ENCODE measurements at places on chromosomes 7 and 10.

DNA sequence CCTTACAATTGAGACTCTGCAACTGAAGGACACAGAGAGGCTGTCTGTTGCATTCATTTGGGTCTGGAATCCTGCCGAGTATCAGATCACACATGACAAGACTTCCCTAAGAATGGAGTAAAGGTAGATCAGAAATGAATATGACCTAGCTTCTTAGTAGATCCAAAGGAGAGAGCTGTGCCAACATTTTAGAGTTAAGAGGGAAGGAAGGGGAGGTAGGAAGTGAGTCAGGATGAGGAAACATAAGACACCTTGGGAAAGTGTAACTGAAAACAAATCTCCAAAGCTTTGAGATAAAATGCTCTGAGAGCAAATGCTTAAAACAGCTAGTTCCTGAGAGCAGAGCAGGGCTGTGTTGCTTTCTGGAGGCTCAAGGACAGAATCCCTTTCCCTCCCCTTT, 6.1 kb upstream of the SLC25A13 start:
- DNase-seq: no peak

DNA sequence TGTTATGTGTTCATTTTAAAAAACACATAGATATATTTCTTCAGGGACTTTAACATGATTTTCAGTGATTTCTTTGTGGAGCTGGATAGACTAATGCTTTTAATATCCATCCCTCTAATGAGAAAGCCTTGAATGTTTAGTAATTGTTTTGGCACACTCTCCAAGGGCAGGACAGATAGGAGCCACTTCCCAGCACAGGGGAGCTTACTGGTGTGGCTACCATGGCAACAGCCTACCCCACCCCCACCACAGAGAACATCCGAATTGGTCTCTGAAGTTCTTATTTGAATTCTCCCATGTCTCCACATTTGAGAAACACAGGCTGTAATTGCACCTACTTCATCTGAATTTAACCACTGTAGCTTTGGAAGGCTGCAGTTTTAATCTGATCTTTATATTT, 87.7 kb downstream of the PRKG1 start:
- no peak for DNase-seq

- peak; percentile 24 for DNase-seq
These were observed 18.4 kb downstream of the SPOCK2 start for GRCh38 chr10:72069751-72070526.

GRCh38 chr7:151415375-151416105, 5.7 kb upstream of the WDR86 start:
- no peak for DNase-seq

DNA sequence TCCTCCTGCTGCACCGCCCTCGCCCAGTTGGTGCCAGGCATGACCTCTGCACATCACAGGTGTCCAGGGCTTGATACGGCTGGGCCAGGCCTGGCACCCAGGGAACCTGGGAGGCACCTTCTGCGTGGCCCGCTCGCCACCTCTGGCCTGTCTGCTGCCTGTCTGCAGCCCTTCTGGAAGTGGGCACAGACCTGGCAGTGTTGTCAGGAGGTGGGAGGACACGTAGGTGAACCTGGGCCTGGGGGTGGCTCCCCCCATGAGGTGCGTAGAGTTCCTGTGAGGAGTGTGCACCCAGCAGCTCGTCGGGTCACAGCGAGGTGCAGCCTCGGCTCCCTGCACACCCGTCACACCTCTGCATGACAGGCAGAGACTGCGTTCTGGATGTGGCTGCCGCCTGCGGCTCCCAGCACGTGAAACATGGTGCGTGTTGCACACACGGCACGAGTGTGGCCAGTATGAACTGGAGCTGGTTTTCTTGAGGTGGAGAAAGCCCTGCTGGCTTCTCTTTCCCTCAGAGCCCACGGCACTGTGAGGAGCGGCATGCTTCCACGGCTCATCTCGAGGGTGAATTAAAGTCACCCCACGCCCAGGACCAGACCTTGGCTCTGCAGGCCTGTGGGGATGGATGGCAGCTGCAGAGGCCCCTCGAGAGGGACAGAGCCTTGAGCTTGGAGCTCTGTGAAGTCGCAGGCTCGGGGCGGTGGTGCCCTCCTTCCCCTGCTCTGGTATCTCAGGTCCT, 24.8 kb downstream of the INPP5A start:
- no peak for DNase-seq

DNA sequence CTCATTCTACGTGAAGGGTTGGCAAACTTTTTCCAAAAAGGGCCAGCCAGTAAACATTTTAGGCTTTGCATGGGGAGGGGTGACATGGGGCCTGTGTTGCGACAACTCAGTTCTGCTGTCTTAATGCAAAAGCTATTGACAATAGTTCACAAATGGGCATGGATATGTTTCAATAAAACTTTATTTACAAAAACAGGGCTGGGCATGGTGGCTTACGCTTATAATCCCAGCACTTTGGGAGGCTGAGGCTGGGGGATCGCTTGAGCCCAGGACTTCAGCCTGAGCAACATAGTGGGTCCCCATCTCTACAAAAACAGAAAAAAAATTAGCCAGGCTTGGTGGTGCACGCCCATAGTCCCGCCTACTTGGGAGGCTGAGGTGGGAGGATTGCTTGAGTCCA, 141.1 kb downstream of the SVIL start:
- DNase-seq: no peak

DNA sequence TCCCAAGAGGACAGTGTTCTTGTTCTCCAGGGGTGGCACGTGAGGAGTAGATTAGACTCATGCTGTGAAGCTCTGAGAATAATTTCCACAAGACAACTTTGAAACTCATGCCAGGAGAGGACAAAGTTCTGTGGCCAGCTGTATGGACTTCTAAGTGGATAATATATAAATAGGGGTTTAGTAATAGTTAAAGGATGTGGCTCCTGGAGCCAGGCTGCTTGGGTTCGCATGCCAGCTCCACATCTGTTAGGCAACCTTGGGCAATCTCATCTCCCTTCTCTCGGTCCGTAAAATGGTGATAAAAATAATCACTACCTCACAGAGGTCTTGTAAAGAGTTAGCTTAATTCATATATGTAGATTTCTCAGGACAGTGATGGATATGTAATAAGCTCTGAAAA, 35.8 kb downstream of the ACSL5 start:
- DNase-seq: no peak

DNA sequence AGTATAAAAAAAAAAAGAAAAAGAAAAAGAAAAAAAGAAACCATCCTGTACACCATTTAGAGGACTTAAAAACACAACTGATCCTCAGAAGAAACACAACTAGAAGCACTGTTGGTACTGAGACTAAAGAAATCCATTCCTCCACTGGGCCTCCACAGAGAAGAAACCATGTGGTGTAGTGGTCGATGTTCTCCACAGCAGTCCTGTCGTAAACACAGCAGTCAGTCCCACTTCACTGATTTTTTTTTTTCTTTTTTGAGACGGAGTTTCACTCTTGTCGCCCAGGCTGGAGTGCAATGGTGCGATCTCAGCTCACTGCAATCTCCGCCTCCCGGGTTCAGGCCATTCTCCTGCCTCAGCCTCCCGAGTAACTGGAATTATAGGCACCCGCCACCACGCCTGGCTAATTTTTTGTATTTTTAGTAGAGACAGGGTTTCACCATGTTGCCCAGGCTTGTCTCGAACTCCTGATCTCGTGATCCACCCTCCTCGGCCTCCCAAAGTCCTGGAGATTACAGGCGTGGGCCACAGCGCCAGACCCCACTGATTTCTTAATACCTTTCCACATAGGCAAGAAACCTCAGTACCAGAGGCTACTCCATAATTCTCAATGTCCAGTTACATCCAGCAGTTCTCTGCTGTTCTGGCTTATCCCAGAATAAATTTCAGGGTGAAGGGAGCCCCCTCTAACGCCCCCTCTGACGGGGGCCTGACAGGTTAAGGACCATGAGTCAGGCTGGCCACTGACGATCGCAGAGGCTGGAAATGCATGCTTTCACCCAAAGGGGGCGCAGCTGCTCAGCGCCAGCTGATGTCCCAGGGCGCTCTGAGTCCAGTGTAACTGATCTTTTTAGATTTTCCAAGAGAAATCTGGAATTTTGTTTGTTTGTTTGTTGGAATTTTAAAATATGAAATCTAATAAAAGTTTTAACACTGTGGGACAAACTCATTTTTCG, 24.8 kb upstream of the FFAR4 start:
- DNase-seq: peak; percentile 65

DNA sequence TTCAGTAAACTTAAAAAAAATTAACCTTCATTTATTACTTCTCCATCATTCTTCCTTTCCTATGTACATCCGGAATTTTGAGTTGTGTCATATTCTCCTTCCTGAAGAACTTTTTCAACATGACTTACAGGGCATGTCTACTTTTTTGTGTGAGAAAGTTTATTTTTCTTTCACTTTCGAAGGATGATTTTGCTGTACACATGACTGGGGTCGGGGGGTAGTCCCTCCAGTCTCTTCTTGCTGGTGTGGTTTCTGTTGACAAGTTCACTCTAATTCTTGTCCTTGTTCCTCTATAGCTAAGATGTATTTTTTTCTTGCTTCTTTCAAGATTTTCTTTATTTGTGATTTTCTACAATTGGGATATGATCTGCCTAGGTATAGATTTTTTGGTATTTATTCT, 55.8 kb downstream of the INPP5A start:
- no peak for DNase-seq

- no peak for DNase-seq
These were observed 44.8 kb downstream of the SDK1 start for GRCh38 chr7:3345699-3346481.

- no peak for DNase-seq
These were observed 13.0 kb downstream of the ANTXRL start for GRCh38 chr10:46299536-46300369.

Measured in ACHN (cell line).